ENCODE measurements at places on chromosomes 16 and 17.

- no peak for DNase-seq
Measured at GRCh38 chr16:66717776-66718175, 21.2 kb upstream of the CMTM4 start.

DNA sequence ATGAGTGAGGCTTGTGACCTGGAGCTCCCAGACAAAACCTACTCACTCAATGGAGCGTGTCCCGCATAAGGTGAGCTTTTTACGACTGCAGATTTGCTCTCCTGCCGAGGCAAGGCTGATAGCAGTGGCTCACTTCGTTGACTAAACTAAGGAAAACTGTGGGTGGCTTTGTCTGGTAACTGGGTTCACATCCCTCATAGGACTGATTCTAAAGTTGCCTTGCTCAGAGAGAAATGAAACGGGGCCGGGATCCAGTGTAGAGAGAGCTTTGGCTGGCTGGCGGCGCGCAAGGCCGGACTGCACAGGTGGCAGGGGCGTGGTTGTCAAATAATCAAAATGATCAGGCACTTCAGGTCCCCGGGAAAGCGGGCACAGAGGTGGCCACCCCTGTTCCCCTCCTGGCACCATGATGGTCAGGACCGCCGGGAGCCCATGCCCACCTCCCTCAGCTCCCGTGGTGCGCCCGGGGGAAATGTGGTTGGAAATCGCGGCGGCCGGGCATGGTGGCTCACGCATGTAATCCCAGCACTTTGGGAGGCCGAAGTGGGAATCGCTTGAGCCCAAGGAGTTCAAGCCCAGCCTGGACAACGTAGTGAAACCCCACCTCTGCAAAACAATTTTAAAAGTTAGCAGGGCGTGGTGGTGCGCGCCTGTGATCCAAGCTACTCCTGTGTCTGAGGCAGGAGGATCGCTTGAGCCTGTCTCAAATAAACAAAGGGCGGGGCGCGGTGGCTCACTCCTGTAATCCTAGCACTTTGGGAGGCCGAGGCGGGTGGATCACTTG lies 26.6 kb upstream of the OR1F1 start:
- no peak for DNase-seq

- no peak for DNase-seq
Measured at GRCh38 chr16:12898551-12898950, 2.8 kb upstream of the SHISA9 start.

GRCh38 chr17:20896153-20896649 lies 146.6 kb downstream of the USP22 start:
- peak; percentile 21 for DNase-seq

GRCh38 chr17:19574956-19575355 lies 41.3 kb downstream of the SLC47A1 start:
- DNase-seq: no peak

- no peak for DNase-seq
Measured at GRCh38 chr17:17938388-17939107, 33.7 kb downstream of the TOM1L2 start.

- DNase-seq: no peak
Measured at GRCh38 chr17:36768394-36768793, 167.0 kb downstream of the MRM1 start.

DNA sequence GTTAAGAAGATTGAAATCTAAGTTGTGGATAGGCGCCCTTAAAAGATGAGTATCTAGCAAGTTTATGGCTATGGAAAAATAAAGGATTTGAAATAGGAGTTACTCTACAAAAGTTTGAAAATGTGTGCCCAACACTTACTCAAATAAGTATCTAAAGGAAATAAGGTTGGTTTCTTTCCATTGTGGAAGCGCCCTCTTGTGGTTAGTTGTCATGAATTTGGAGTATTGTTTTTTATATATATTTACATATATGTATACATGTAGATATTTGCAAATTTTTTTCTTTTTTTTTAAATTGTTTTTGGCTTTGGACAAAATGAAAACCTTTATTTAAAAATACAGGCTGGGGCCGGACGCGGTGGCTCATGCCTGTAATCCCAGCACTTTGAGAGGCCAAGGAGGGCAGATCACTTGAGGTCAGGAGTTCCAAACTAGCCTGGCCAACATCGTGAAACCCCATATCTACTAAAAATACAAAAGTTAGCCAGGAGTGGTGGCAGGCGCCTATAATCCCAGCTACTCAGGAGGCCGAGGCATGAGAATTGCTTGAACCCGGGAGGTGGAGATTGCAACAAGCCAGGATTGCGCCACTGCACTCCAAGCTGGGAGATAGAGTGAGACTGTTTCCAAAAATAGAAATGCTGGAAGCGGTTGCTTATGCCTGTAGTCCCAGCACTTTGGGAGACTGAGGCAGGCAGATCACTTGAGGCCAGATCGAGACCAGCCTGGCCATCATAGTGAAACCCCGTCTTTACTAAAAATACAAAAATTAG lies 24.0 kb upstream of the VPS4A start:
- DNase-seq: peak; percentile 54

GRCh38 chr17:38917259-38917658 lies 8.2 kb upstream of the LASP1NB start:
- DNase-seq: no peak

DNA sequence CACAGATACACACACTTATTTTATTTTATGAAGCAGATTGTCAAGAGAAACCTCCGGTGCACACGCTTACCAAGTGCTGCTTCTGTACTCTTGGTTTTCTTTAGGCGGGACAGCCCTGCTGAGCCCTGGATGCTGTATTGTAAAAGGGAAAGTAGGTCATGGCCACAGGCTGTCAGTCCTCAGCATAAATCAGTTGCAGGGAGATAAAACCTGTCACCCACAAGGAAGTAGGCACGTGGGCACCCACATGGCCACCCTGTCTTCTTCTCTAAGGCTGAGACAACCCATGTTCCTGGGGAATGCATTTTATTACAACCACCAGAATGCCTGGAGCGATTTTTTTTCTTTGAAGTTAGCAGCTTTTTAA lies 59.3 kb downstream of the ASIC2 start:
- DNase-seq: no peak

DNA sequence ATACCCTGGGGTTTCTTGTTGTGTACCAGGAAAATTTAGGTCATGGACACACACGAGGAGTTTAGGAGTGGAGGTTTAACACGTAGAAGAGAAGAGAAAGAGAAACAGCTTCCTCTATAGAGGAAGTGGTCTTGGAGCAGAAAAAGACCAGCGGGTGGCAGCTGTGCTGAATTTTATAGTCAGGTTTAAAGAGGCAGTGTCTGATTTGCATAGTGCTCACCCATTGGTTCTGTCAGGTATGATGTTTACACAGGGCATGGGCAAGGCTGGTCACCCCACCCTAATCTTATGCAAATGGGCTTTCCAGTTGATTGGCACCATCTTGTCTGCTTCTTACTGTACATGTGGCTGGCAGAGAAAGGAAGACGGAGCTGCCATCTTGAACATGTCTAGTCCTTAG lies 309.0 kb downstream of the CDH13 start:
- DNase-seq: no peak

- no peak for DNase-seq
Measured at GRCh38 chr16:84557504-84557903, 53.0 kb upstream of the MEAK7 start.

- no peak for DNase-seq
Measured at GRCh38 chr16:86296256-86296655, 214.1 kb upstream of the FOXF1 start.

DNA sequence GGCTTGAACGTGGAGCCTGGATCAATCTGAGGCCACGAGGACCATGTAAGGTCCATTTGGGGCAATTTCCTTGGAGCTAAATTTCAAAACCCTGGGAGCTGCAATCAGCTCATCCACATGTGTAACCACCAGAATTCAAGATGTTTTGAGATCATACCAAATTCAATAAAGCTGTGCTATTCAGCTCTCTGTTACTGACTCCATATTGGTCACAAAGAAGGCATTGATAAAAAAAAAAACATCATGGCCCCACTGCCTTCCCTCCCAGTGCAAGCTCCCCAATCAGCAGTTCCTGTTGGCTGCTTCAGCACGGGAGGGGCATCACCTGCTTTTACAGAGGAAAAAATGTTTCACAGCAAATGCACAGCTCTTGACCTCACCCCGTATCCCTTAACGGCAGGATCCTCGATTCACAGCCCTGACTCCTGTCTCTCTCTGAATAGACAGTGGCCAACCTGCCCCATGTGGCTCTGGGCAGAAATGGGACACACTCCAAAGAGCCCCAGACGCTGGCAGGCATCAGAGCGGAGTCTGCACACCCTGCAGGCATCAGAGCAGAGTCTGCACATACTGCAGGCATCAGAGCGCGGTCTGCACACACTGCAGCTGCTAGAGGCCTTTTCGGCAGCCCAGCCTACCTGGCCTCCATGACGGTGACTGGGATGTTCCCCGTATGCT lies 37.1 kb downstream of the FANCA start:
- DNase-seq: no peak

- no peak for DNase-seq
Measured at GRCh38 chr16:12688951-12689850, 114.5 kb downstream of the CPPED1 start.

DNA sequence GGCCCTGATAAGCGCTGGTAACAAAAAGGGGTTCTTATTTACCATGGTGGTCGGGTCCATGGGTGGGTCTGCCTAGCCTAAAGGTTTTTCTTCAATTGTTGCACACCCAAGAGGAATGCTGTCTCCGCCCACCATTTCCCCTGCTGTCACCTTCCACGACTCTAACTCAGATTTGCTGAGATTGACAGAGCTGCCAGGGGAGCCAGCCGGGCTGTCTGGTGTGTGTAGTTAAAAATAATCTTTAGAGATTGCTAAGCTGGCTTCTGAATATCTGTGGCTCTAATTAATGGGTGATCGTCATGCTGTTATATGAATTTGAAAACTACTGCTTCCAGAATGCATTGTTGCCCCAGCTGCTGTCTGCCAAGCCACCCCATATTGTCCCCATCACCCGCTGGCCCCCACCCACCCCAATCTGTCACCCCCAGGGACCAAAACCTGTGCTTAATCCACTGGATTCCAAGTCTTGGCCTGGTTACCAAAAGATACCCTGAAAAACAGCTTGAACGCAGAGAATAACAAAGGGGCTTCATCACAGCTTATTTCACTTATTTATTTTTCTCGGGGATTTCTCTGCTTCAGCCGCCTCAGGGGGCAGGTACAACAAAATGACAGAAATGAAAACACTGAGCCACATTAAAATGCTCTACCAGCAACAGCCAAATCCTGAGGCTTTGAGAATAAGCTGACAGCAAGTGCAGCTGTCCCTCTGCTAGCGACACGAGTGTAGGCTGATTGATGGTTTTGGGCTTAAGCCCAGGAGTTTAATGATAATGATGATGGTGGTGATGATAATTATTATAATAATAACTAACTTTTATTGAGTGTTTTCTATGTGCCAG lies 46.1 kb upstream of the NLK start:
- no peak for DNase-seq

DNA sequence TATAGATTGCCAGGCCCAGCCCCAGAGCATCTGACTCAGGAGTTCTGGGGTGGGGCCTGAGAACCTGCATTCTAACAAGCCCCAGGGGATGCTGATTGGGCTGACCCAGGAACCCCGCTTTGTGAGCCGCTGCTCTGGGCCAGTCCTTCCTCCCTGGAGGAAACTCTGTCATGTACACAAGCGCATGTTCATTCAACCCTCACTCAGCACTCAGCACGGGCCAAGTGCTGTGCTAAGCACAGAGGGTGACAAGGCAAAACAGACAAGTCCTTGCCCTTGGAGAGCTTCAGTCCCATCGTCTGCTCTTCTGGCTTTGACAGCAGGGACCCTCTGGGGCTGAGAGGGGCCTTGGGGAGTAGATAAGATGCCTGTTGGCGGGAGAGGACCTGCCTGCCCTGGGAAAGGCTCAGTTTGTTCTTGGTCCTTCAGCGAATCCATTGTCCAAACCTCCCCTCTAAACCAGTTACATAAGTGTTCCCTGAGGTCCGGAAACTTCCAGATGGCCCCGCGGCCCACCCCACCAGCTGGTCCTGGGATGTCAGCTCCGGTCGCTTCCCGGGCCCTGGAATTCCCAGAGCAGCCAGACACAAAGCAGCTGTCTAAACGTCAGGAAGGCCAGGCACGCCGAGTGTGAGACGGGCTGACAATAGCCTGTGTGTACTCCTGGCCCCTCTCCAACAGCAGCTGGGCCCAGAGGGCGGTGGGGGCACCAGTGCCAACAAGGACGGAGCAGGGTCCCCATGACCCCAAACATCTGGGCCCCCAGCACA lies 88.8 kb downstream of the ZDHHC7 start:
- no peak for DNase-seq

DNA sequence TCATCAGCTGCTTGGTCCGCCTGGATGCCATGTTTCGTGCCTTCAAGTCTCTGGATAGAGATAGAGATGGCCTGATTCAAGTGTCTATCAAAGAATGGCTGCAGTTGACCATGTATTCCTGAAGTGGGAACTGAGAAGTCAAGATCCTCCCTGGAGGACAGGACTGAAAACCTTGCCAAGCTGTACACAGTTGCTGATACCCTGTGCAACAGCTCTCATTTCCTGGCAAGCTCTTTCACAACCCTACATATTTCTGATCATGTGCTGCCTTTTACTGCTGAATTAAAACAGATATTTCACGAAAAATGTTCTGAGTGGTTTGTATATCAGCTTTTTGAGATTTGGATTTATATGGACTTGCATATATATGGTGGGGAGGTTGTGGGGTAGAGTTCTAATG lies 898 bp downstream of the CAPNS2 start:
- no peak for DNase-seq

DNA sequence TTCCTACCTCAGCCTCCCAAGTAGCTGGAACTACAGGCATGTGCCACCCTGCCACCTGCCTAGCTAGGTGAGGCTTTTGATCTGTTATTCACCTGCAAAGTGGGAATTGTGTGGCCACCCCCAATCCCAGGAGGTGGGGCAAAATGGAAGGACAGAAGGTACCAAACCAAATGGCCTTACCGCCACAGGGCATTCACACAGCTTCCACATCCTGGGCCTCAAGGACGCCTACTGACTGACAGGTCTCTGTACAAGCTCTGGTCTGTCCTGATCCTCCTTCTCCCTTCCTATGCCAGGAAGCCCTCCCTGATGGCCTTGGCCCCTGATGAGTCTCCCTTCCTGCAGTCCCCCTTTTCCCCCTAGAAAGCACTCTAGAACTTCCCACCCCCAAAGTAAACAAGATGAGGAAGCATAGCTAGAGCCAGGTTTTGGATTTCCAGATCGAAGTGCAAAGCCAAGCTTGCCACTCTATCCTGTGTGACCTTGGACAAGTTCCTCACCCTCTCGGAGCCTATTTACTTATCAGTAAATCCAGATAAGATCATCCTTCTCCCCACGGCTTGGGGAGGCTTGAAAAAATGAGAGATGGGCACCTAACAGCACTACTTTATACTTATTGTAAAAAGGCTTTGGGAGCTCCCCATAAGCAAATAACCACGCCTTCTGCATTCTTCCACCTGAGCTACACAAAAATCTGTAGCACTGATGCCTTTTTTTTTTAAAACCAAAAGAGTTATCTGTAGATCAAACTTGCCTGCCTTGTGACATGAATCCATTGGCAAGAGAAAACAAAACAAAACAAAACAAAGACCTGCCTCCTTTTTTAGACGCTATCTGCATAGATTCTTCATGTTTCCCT lies 4.5 kb downstream of the PLLP start:
- no peak for DNase-seq

GRCh38 chr17:77288115-77288619 lies 147.4 kb downstream of the SEC14L1 start:
- DNase-seq: no peak

- no peak for DNase-seq
Measured at GRCh38 chr17:7881276-7882054, 7.1 kb upstream of the CHD3 start.

GRCh38 chr17:17645961-17646360 lies 35.3 kb upstream of the RAI1 start:
- no peak for DNase-seq
